ENCODE measurements at places on chromosomes 2 and 18.

DNA sequence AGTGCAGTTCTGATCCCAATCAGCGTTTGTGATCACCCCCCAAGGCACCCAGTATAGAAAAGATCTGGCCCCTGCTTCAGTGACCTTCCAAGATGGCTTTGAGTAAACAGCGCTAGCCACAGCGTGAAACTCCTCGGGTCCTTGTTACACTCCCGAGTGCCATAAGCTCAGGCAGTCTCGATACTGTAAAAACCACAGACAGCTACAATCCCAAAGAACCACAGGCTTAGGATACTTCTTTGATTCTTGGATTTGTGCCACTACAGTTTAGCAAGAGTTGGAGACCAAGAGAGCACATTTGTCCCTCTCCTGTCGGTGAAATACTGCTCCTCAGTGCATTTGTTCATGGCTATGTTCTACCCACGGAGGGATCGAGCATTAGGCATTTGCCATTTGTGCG is 352.5 kb upstream of the ZNF521 start:
- H3K27me3 ChIP-seq, result peaks cover 4% of the 10 kb centered on the region
- H3K4me3 ChIP-seq, result no peak overlapping the region
- no peaks in the 10 kb centered on the region for H3K36me3 ChIP-seq
- no peak for DNase-seq
- no peaks in the 10 kb centered on the region for H3K4me1 ChIP-seq

DNA sequence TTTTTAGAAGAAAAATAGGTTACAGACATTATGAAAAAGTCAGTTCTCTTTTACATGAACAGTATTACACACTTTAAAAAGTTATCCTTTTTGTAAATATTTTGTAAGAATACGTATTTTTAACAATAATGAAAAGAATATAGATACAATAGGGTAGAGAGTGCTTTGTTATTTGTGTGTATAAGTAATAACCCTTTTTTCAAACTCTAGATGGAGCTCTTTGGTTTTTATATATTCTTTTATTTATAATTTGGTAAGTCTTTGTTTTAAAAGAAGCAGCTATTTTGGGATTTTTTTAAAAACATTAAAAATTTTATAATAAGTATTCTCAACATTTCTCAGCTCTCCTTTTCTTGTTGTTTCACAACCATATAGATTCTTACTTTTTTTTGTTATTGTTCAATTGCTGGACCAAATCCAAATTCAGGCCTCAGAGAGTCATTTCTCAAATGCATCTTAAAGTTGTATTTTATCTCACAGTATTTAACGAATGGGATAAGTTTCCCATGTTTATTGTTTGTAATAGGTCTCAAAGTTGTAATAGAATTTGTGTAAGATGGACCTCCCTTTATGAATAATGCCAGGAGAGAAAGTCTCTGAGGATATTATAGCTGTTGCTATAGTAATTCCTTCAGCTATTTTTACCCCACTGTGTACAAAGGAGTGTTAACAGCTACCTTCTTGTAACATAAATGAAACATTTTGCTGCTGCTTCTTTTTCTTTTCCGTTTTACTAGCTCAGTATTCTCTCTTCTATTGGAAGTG is 46.4 kb downstream of the ACYP2 start:
- H3K4me1 ChIP-seq, result no peaks in the 10 kb centered on the region
- no peak overlapping the region for H3K4me3 ChIP-seq
- peaks cover 7% of the 10 kb centered on the region for H3K36me3 ChIP-seq
- H3K27ac ChIP-seq, result no peak overlapping the region

DNA sequence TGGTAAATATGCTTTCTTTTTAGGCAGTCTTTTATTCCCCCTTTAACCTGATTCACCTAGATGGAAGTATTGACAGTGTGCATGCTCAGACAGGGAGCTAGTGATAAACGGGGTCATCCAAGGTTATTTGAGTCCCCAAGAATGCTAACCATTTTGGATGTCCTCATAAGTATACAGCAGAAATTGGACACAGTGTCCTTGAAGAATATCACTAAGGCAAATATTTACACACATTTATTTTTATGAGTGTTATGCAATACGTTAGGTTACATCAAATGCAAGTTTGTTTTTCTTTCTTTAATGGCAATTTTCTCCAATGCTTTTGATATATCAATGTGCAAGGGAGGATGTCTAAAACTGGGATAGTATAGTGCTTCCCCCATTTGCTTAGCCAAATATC is 23.6 kb downstream of the CNTNAP5 start:
- no peaks in the 10 kb centered on the region for H3K36me3 ChIP-seq
- no peaks in the 10 kb centered on the region for H3K27me3 ChIP-seq
- no peak for DNase-seq
- no peak overlapping the region for H3K4me3 ChIP-seq
- no peak overlapping the region for H3K27ac ChIP-seq

DNA sequence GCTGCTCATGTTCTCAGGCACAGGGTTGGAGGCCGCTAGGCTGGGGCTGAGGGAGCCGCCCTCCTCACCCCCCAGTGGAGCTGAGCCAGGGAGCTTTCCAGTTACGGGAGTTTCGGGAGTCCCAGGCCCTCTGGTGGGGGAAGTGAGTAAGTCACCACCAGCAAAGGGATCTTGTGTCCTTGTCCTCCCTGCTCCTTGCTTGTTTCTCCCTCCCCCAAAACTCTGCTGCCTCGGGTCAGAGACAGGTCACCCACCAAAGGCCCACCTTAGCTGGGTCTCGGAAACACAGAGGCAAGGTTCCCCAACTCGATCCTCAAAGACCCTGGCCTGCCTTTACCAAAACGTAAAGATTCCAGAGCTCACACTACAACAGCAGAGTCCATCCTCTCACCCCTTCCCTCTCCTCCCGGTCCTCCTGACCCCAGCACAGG is 60.5 kb upstream of the POMC start:
- H3K4me3 ChIP-seq, result no peak overlapping the region
- H3K4me1 ChIP-seq, result peaks cover 39% of the 10 kb centered on the region
- peaks cover 3% of the 10 kb centered on the region for H3K36me3 ChIP-seq
- peak; percentile 22 for DNase-seq

DNA sequence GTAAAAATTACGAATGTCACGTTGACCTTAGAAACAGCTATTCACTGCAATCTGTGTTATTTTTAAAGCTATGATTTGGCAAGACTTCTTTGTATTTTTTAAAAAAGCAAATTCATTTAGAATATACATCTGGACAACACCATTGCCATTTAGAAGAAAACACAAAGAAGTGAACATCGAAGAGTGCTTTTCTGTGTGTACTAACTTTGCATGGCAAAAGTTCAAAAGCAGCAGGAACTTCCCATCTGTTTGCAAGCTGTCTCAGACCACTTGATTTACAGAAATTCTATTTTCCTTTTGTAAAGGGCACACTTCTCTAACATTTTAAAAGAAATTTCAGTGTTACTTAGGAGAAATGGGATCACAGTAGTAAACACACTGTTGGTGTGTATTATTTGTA is 145.9 kb downstream of the CALCRL start:
- no peaks in the 10 kb centered on the region for H3K36me3 ChIP-seq
- H3K4me3 ChIP-seq, result no peak overlapping the region

- peak overlapping the region; percentile 19 for H3K27ac ChIP-seq
- H3K4me1 ChIP-seq, result no peaks in the 10 kb centered on the region
- H3K36me3 ChIP-seq, result no peaks in the 10 kb centered on the region
- no peaks in the 10 kb centered on the region for H3K27me3 ChIP-seq
- DNase-seq, result no peak
- H3K4me3 ChIP-seq, result no peak overlapping the region
These were observed 182.3 kb downstream of the CAMKMT start for GRCh38 chr2:44543773-44544725.
